Calu3 (cell line): ENCODE measurements at places on chromosomes 4 and X.
A peak's percentile ranks its signal among the peaks of the same experiment; 100 is the strongest.

GRCh38 chrX:97389761-97390192 is 506.1 kb downstream of the RPA4 start:
- DNase-seq: peak; percentile 33

GRCh38 chr4:73777612-73778011 is 37.2 kb downstream of the CXCL8 start:
- no peak for DNase-seq

GRCh38 chrX:48965959-48966358 is 5.7 kb downstream of the KCND1 start:
- no peak for DNase-seq

DNA sequence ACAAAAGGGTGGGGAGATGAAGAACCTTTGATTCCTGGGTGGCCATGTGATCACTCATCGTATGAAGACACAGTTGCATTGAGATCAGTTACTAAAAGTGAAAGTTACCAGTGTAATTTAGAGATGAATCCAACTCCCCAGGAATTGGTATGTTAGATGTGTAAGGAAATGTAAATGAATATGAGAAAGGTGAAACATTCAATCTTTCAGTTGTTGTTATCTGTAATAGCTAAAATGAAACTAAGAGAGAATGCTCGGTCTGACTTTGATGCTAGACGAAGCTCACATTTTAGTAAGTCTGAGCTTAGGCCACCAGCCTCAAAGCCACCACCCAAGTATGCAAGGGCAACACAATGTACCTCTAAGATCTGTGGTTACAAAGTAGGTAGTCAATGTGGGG is 194.3 kb upstream of the POF1B start:
- no peak for DNase-seq
